ENCODE measurements at places on chromosomes 5 and 9. TPM values are rescaled to one million over a fixed set of nuclear protein-coding genes. Genes with fewer than 3 reads are reported as not detected.

DNA sequence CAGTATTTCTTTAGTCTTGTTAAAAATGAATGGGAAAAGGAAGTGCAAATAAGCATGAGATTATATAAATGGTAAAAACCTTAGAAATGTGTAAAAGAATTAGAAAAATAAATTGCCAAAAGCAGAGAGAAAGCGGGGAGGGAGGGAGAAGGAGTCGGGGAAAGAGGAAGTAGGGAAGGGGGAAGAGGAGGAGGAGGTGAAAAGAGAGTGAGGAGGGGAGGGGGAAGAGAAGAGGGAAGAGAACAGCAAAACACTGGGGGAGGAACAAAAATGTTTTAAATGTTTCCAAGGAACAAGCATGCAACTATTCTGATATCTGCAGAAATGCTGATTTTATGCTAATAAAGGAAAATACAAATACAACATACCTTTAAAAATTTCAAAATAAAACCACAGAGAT is 317.5 kb downstream of the PIK3R1 start:
- DNase-seq = no peak

DNA sequence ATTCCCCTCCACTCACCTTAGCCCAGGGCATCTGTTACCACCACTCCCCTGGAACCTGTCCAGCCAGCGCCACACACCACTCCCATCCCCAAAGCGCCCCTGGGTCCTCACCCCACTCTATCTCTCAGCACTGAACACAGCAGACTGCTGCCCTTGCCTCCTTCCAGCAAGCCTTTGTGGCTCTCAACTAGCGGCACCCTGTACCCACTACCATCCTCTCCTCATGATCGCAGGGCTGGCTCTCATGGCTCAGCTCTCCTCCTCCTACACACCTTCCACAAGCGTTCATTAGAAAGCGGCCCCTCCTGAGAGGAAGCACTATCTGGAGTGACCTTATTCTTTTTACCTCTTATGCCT is 13.3 kb upstream of the BASP1 start:
- DNase-seq = no peak

DNA sequence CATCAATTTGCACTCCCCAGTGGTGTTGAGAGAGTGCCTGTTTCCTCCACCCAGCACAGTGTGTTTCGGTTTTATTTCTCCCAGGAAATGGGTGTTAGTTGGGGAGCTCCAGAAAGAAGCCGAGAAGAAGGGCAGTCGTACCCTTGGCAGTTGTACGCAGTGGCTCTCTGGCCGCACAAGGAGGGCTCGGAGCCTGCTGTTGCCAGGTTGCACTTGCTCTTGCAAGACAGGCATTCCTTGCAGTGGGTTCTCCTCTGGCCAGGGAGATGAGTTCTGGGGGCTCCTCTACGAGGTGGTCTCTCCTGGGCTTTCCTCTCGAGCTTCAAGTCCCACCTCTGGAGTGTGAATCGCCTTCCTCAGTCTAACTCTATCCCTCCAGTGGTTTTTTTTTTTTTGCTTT is 29.1 kb downstream of the QRFP start:
- DNase-seq = no peak

GRCh38 chr5:178272591-178272990 is 40.0 kb upstream of the PHYKPL start:
- DNase-seq = no peak

Gene TMEM267
- total RNA-seq = 13.9 TPM

Gene NINJ1
- total RNA-seq = 31.1 TPM

DNA sequence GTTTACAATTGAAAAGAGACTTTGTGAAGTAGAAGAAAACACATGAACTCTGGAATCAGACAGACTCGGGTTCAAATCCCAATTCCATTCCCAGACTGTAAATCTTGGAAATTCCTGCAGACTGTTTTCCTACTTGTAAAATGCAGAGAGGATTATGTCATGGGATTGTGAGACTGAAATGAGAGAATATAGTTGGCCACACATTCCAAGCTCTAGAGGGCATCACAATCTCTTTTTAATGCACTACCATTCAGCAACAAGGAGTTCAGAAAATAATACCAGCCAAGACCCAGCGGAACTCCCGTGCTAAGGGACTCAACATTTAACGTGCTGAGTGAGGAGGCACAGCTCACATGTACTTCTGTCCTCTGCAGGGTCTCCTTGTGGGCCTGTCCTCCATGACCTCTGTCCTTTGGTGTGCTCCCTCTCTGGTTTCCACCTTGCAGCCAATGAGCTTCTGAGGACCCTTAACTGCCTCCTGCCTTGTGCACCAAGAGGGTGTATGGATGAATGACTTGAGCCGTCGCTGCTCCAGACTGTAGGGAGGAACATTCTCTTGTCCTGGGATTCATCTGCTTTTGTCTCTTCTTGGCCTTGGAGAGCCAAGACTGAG is 263.5 kb downstream of the NTRK2 start:
- no peak for DNase-seq

- DNase-seq = no peak
Measured at GRCh38 chr5:153670101-153670500, 179.6 kb downstream of the GRIA1 start.

Gene CMYA5
- 0.12 TPM for total RNA-seq

Gene C9orf153
- not detected for total RNA-seq

Gene FOXD4L3
- not detected for total RNA-seq

- DNase-seq = no peak
Measured at GRCh38 chr5:159915904-159916840, at the start of gene ADRA1B. Gene ADRA1B, plus strand, starts transcription at chr5:159916482. Its CDS starts 424 bp downstream, at chr5:159916906.

GRCh38 chr9:72951520-72952380 is 1.1 kb downstream of the ALDH1A1 start:
- DNase-seq = no peak

Gene CTNND2
- not detected for total RNA-seq

GRCh38 chr5:170097934-170098333 is 7.8 kb upstream of the FOXI1 start:
- no peak for DNase-seq

GRCh38 chr5:854217-854616 is 3.4 kb upstream of the ZDHHC11 start:
- no peak for DNase-seq
